ENCODE measurements at places on chromosomes 2 and 18.
A peak's percentile ranks its signal among the peaks of the same experiment; 100 is the strongest.

DNA sequence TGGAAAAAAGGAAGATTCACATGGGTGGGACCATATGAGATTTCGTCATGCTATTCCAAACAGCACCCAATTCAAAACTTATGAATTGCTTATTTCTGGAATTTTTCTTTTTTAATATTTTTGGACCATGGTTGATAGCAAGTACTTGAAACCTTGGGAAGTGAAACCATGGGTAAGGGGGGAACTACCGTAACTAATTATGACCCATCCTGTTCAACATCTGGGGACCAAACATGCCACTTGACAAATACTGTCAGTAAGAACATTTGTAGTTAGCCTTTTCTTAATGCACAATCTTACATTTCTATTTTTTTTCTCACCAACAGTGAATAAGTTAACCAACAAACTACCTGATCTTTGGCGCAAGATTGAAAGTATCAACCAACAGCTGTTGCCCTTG lies 105.7 kb upstream of the TTC39C start:
- no peak for DNase-seq

DNA sequence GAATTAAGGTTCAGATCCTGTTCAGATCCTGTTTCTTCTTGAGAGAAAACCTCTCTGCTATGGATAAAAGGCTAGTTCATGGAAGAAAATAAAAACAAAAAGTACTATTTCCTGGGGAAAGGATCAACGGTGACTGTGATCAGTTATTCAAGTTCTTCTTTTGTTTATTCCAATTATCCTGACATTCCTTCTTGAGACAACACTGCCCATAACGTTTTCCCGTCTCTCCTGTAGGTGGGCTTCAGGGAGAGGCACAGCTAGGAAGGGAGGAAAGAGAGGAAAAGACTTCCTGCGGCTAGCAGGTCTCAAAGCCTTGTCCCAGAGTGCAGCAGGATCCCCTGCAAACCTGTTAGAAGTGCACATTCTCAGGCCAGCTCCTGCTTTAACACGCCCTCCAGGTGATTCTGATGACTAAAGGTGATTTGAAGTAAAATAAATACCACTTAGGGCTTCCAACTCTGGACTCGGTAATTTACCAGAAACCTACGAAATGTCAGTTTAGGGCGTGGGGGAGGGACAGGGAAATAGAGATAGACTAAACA lies 4.5 kb upstream of the FHL2 start:
- no peak for DNase-seq

DNA sequence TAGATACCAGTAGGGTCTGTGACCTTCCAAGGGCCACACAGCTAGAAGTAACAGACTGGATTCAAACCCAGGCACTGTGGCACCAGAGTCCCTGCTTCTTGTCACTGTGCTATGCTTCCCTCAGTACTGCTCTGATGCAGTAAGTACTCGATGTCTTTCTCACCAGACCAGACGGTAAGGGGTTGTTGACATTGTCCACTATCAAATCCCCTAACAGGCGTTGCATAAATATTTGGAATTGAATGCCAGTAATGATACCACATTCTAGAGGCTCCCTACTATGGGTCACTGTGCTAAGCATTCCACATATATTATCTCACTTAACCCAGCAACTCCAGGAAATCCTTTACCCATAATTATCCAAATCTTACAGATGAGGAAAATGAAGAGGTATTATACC lies 223.1 kb downstream of the C1D start:
- DNase-seq: no peak

GRCh38 chr2:189372688-189373257 lies 68.5 kb upstream of the WDR75 start:
- DNase-seq: no peak

- no peak for DNase-seq
Observed at GRCh38 chr2:137467246-137467862, 496.9 kb upstream of the HNMT start.

DNA sequence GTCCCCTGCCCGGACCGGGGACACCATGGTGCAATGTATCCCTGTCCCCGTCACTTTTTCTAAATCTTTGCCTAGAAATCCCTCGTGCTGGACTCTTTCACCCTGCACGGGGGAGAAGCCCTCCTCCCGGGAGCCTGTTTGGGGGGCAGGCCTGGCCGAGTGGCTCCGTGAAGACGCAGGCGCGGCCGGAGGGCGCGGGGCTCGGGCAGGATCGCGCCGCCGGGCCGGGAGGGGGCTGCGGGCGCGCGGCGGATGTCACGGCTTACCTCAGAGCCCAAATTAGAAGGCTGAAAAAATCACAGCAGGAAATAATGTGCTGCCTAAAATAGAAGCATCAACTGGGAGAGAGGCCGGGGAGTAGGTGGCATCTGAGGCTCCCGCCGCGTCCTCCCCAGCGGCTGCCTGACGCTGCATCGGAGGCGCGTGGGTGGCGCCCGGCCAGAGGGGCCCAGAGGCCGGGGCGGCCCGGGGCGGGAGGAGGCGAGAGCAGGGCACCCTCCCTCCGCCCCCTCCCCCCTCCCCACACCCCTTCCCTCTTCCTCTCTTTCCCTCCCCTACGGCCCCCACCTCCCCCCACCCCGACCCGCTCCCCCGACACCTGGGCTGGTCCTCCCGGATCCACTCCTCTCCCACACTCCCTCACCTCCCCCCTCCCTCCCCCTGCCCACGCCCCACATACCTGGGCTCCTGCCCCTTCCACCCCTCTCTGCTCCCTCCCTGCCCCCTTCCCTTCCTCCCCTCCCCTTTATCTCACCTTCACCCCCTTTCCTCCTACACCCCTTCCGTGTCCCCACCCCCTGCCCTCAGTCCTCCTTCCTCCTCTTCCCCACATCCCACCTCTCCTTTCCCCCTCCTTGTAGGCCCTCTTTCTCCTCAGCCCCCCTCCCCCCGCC lies 51.9 kb downstream of the SLC4A1AP start:
- DNase-seq: no peak

- DNase-seq: no peak
Observed at GRCh38 chr18:75268364-75268646, 57.7 kb downstream of the TSHZ1 start.

- DNase-seq: no peak
Observed at GRCh38 chr2:47504174-47504810, 101.3 kb downstream of the MSH2 start.

DNA sequence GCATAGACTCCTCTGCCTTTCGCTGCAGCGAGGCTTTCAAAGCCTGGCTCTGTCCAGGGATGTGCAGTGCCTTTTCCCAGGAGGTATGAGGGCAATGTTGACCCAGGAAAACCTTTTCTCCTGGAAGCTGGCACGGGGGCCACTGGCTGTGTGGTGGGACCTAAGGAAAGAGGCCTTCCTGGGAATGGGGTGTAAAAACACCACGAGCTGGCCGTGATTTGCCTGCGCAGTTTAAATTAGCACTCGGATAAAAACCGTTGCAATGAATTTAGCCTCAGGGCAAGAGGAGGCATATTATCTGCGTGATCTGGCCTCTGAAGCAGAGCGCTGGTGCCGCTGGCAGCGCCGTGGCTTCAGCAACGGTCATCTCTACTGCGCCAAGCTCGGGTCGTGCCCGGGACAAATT lies 3.0 kb downstream of the OSR1 start:
- no peak for DNase-seq

DNA sequence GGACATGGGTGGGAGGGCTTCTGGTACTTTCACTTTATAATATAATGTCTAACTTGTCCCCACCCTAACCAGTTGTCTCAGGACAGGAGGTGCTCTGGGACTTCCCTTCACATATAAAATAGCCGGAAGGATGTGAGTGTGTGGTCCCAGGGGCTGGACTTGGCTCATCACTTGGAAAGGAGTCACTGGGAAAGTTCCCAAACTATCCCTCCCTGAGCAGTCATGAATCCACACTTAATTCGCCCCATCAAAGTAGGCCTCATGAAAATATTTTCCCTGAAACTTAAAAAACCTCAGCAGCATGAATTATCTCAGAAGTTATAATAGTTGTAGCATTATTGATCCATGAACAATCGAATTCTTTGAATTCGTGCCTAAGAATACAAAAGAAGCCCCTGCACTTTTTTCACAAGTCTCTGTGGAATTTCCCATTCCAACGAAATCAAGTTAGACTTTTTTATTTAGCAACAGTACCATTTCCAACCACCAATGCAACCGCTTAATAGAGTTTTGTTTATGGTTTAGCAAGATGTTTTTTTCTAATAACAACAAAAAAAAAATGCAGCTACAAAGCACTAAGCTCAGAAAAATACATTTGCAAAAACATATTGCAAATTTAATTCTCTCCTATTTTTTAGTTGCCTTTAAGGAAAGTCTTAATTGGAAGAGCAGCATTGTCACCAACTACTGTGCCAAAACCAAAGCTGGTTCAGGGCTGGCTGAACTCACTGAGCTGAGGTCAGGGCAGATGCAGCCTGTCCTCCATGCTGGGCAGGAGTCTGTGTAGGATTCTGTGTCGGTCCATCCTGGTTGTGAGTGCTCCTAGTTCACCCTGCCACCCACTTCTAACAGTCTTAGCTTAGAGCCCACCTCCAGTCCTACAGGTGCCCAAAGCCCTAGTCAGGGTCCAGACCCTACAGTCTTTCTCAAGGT lies 68.8 kb upstream of the SPTBN1 start:
- DNase-seq: no peak

DNA sequence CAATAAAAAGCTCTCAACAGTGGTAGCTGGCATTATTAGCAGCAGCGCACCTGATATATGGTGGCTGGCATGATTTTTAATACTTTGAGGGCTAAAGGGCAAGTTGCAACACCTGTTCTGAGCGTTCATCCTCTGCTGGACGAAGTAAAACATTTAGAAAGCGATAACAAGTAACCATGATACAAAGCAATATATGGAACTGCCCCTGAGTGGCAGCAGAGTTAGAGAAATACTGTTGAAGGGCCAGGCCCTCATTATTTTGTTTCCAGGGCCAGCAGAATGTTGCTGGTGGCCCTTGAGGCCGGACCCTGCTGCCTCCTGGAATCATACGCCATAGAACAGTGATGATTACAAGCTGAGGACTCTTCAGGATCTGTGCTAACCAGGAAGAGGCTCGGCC lies 47.8 kb downstream of the ARHGEF4 start:
- DNase-seq: no peak

DNA sequence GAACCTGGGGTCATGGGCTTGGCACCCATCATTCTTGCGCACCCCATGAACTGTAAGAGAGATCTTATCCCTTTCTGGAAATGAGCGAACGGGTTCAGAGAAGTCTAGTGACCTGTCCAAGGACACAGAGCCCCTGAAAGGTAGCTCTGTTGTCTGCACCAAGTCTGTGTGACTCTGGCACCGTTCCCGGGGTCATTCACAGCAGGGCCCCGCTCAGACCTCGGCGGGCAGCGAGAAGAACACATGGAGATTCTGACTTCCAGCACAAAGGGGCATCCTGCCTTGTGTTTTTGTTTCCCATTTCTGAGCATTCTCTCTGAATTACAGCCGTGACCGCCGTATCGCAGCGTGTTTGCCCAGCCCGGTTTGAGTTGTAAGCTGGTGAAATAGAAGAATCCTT lies 231.7 kb downstream of the KLHL29 start:
- no peak for DNase-seq

DNA sequence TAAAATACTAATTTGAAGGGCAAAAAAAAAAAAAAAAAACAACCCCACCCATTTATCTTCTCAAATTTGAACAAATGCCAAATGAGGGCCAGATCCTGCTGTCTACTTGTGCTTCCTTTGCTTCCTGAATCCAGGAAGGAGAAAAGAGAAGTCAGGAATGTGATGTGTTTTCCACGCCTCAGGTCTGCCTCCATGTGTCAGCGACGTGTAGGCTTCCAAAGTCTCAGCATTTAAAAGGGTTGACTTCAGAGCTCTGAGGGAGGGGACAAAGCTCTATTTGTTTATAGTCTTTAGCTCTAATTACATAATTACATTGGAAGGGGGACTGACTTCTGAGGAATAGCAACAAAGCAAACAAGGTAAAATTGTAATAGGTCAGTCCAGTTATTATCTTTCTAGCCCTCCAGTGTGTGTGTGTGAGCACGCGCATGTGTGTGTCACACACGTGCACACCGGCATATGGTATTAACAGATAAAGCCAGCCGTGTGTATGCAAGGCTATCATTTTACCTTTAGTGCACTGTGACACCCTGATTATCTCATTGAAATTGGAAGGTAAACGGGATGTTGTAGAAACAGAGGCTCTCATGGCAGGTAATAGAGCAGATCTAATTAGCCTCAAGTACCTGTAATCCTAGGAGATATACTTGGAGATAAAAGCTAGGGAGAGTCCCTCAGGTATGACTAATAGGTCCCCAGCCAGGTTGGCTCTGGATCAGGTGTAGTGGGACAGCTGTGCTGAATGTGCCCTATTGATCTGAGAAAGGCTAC lies 911.4 kb upstream of the ZEB2 start:
- DNase-seq: no peak

DNA sequence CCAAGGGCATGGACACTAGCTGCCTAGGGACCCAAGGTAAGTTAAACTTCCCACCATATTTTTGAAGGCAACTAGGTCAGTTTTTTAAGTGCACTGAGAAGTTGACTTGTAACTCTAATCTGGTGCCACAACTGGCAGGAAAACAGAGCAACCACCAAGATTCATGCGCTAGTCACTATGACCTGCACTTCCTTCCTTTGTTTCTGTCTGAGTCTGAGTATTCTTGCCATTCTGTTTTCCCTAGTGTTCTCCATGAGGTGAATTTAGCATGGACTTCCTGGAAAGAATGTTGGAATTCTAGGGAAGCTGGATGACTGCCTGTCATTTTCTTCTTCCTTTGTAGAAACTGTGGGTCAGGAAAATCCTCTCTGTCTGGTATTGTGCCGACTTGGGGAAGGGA lies 249.0 kb downstream of the GALNT13 start:
- DNase-seq: no peak

- DNase-seq: no peak
Observed at GRCh38 chr18:10482985-10483949, 28.8 kb downstream of the APCDD1 start.

DNA sequence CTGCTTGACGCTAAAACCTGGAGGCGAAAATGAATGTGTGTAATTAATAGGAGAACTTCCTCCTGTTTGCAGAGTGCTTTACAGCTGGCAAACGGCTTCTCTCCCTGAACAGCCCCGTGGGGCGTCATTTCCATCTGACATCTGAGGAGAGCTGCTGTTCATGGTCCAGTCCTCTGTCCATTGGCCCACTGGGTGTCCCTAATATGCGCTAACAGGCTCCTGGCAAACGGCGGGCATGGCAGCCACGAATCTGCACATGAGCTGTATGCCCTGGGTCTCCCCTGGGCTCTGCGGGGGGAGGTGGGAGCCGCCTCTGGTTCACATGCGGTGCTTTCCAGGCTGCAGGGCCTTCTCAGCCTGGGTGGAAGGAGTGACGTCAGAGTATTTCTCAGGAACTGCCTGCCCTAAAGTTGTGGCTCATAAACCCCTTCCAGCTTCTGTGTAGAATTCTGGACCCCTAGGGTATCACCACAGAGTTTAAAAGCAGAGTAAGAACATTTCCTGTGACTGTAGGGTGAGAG lies 73.2 kb downstream of the LRRFIP1 start:
- peak; percentile 53 for DNase-seq

GRCh38 chr2:97785818-97786217 lies 72.4 kb downstream of the ZAP70 start:
- DNase-seq: no peak

Data from stimulated activated CD8-positive, alpha-beta memory T cell treated with anti-CD3 and anti-CD28 coated beads, Interleukin-7, amount 100 ng/mL, for 24 hours (primary cell).